DMS 273 treated with DMSO at 0.1 percent for 48 hours (cell line): ENCODE measurements at places on chromosomes 6 and 20.

DNA sequence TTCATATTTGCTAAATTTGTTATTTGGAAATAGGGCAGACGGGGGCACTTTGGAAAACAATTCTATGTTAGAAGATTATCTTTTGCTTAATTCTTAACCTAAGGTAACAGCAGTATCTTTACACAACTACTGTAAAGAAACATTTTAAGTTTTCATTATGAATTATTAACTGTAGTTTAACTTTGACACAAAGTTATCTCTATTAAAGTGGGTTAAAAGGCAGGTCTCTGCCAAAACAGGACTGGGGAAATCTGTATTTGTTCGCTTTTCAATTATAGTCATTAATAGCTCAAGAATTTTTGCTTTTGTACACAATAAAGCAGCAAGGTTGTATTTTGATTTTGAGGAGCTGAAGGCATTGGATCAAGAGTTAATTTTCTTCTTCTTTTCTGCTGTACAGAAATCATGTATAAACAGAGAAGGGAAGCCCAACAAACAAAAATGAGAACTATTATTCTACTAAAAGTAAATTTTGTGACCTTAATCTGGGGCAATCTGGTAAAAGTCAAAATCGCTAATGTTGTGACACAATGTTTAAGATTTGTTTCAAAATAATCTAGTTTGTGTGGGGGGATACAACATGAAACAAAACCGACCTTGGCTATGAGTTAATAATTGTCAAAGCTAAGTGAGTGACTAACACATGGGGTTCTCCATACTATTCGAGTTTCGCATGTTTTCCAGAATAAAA is 2.9 kb downstream of the STAU1 start:
- DNase-seq, result no peak

GRCh38 chr20:11394145-11394833 is 523.4 kb upstream of the BTBD3 start:
- DNase-seq, result no peak

DNA sequence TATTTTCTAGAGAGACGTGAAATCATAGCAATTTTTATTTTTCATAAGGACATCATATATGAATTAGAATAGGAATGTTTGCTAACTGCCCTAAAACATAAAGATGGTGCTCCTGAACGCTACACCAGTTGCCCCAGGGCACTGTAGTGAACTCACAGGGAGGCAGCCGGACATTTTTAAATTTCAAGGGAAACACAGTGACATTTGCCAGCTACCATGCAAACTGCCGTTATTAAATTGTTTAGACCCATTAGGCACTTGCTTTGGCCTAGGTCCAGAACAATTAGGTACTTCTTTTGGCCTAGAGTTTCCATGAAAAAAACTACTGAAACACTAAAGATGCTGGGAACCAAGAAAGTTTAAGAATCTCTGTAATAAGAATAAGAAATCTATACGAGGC is 24.9 kb upstream of the CFAP206 start:
- no peak for DNase-seq

DNA sequence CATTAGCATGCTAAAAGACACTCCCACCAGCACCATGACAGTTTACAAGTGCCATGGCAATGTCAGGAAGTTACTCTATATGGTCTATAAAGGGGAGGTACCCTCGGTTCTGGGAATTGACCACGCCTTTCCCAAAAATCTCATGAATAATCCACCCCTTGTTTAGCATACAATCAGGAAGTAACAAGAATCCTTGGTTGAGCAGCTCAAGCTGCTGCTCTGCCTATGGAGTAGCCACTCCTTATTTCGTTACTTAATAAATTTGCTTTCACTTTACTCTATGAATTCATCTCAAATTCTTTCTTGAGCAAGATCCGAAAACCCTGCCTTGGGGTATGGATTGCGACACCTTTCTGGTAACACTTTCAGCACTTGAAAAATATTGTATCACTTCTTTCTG is 243.0 kb downstream of the BMP2 start:
- DNase-seq, result no peak

DNA sequence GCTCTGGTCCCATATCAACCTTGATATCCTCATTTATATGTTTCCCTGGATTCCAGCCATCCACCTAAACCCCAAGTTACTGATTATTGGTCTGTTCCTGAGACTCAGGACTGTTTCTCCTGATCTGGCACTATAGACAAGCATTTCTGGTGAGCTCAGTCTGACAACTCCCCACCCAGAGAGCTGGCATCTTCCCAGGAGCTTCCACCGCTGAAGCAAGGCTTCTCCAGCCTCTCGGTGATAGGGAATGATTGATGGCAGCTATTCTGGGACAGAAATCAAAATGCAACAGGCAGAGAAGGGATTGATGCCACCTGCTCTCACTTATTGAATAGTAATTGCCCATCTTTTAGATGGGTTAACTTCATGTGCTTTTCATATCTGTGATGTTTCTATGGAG is 169.7 kb upstream of the GGTLC1 start:
- peak; percentile 79 for DNase-seq

DNA sequence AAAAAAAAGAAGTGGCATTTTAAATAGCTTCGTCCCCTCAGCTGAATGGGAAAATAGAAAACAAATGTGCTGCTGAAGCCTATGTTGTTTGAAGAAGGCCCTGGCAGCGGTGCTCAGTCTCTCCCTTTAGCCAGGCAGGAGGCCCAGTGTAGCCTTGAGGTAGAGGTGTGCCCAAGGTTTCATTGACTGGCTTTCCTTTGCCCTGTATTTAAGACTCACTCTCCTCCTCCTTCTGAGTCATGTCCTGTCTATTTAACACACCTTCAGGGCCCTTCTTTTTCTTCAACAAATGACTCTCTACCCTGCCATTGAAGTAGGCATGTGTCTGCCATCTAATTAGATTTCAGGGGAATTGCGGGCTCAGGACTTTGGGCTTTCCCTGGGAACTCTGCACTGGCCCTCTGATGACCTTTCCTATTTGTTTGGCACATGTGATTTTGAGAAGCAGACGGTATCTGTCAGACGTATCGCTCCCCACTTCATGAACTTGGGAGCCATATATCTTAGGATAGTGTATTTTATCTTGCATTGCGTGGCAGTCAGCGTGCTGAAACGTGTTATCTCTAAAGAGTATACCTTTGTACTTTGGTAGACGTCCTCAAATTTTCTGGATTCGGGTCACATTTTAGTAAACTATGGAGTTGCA is 4.3 kb downstream of the TJAP1 start:
- DNase-seq, result no peak

DNA sequence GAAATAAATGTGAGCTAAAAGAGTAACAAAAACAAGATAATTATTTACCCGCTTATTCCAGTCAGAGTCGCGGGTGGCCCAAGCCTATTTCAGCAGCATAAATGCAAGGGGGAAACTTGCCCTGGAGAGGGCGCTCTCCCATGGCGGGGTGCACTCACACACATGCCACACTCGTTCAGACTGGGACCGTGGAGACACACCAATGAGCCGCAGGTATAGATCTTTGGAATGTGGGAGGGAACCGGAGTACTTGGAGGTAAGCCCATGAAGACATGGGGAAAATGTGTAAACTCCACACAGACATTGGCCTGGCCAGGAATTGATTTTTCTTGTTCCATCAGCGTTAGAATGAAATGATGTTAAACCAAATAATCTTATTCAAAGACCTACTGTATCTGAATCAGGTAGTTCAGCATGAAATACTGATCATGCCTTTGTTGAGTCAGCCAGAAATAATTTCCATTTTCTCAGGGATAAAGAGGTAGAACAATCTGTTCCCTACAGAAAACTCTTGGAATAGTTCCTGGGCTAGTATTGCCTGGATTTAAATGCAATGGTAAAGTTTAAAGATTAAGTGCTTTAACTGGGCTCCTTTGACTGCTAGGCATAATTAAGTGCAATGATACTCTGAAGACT is 191.5 kb downstream of the MCHR2 start:
- no peak for DNase-seq

DNA sequence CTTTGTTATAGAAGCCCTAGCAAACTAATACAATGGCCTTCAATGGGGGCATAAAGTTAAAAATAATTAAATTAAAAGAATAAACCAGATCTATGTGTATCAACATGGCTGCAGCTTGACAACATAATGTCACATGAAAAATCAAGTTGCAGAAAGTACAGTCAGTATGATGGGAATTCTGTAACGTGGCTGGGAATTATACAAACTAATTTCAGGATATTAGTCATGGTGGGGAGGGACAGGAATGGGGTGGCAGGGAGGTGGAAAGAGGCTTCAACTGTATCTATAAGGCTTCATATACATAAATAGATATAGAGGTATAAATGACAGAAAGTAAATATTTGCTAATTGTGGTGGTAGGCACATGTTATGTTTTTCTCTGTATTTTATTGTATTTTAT is 107.1 kb downstream of the UNC5CL start:
- no peak for DNase-seq

- no peak for DNase-seq
Measured at GRCh38 chr6:54093326-54093948, 17.8 kb upstream of the MLIP start.

- no peak for DNase-seq
Measured at GRCh38 chr20:57708694-57709673, 831 bp downstream of the PMEPA1 start.

DNA sequence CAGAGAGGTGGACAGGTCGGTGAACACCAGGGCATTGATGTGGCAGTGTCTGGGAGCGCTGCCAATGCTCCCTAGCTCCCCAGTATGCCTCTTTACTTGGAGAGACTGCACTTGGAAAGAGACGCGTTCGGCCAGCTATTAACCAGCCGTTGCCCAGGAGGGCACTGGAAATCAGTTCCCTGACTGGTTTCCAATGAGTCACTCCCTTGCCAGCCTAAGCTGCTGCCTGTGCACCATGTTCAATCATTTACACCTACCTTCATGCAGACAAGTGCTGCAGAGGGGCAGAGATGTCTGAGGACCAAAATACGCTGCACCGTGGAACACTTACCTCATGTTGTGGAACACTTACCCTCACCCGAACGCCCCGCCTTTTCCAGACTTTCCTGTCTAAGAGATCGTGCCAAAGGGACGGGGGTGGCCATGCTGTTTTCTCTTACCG is 151.6 kb downstream of the SOBP start:
- DNase-seq, result no peak

- no peak for DNase-seq
Measured at GRCh38 chr6:107991061-107991460, 33.1 kb upstream of the SEC63 start.

DNA sequence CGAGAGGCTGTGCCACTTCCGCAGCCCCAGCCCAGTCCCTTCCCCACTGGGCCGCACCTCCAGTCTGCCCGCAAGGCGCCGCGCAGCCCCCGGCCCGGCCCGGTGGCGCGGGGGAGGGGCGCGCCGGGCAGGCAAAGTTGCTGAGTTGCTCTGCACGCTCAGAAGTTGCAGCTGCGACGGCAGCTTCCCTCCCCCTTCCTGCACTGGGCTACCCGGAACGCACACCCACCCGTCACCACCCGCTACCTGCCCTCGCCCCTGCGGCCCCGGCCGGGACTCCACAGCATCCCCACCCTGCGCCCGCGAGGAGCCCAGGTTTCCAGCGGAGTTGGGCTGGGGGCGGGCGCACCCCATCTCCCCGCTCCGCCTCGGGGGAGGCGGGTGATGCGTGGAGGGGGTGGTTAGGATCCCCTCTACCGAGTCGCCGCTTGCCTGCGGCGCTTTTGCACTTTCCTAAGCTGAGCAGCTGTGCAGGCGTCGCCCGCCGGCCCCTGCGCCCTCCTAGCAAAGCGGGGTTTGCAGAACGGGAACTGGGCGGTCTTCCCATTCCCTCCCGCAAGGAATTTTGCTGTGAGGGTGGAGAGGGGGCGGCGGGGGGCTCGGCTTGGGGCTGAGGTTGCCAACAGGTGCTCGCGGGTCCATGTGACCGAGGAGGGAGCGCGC is 55.9 kb upstream of the RREB1 start:
- DNase-seq, result peak; percentile 8

DNA sequence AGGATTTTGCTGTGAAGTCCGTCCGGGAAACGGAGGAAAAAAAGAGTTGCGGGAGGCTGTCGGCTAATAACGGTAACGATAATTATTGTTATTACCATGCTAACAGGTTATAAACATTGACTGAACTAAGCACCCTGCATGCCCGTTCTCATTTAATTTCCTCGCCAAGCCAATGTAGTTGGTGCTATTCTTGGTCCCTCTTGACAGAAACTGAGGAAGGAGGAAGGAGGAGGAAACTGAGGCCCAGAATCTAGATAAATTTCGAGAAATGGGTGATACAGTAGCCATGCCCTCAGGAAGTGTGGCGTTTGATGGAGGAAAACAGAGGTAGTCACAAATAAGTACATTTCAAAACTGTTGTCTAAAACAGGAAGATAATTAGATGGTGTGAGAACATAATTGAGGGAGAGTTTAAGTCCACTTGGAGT is 474 bp downstream of the TPX2 start:
- DNase-seq, result no peak

GRCh38 chr6:107418118-107418517 is 41.2 kb downstream of the PDSS2 start:
- no peak for DNase-seq

DNA sequence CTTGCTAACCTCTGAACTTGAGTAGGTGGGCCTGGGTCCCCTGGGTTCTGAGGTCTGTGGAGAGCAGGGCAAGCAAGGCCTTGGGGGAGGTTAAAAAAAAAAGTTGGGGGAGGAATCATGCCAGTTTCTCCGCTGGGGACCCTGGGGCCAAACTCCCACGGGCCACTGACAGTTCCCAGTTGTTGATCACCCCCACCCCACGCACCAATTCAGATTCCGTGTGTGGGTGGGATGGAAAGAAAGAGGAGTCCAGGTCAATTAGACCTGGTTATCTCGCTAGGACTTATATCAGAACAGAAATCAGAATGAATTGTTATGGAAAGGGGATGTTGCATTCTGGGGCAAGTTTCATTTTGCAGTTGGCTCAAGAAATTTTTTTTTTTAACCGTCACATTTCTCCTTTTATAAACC is 46.7 kb upstream of the SUPT3H start:
- no peak for DNase-seq

DNA sequence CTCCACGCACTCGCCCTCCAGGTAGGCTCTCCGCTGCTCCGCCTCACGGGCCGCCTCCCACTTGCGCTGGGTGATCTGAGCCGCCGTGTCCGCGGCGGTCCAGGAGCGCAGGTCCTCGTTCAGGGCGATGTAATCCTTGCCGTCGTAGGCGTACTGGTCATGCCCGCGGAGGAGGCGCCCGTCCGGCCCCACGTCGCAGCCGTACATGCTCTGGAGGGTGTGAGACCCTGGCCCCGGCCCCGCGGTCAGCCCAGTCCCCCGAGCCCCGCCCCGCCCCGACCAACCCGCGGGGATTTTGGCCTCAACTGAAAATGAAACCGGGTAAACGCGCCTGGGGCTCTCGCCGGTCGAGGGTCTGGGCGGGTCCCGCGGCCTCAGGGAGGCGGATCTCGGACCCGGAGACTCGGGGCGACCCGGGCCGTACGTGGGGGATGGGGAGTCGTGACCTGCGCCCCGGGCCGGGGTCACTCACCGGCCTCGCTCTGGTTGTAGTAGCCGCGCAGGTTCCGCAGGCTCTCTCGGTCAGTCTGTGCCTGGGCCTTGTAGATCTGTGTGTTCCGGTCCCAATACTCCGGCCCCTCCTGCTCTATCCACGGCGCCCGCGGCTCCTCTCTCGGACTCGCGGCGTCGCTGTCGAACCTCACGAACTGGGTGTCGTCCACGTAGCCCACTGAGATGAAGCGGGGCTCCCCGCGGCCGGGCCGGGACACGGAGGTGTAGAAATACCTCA is 598 bp downstream of the HLA-B start:
- DNase-seq, result no peak
